Naive thymus-derived CD8-positive, alpha-beta T cell (primary cell): ENCODE measurements at places on chromosomes 5 and 9.

GRCh38 chr5:68565427-68565826 lies 349.9 kb downstream of the PIK3R1 start:
- DNase-seq, result no peak

GRCh38 chr5:147893820-147894219 lies 12.5 kb downstream of the C5orf46 start:
- no peak for DNase-seq

DNA sequence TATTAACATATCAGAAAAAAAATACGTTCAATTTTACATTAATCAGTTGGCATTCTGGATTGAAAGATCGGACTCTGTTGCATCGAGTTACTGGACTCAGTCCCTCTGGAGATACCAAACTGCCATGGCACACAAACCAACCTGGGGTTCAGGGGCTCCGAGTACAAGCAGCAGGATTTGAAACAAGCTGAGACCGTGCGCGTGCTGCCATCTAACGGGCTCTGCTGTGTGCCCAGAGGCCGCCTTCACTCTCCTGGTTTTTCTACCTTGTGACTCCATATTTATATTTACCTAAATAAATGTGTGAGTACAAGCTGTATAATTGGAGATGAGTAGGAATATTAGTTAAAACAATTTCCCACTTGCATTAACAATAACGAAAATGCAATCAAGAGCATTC lies 48.2 kb downstream of the ANXA1 start:
- no peak for DNase-seq

DNA sequence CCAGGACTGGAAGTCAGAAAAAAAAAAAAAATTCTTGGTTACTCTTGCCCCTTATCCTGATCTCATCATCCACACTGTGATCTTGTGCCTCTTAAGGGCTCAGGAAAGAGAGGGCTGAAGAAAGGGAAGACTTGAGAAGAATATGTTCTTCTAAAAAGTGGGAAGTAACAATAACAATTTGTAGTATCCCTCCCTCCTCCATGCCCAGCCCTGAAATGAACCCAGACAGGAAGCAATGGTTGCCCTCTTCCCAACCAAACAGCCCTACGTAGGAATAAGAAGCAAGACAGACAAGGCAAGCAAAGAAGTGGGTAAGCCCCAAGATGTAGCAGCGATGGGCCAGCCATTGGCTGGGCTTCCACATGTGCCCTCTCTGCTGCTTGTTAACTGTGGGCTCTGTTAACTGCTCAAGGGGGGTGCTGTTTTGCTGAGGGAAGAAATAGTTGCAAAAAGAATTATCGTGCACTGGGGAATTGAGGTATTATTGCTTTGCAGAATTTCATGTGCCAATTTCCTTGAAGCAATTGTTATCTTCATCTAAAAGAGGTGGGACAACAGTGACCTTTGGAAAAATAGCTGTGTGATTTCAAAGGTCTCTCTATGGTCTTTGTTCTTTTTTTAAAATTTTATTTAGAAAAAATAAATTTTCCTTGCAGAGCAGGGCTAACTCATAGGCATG lies 146.6 kb upstream of the PCA3 start:
- DNase-seq, result no peak
